ENCODE measurements at places on chromosomes 16 and 17.

GRCh38 chr16:72210555-72210954 lies 38.6 kb upstream of the PMFBP1 start:
- DNase-seq = peak; percentile 64

GRCh38 chr17:46144246-46144645 lies 49.0 kb downstream of the KANSL1 start:
- no peak for DNase-seq

GRCh38 chr16:66575060-66575459 lies 4.2 kb upstream of the CMTM2 start:
- no peak for DNase-seq

DNA sequence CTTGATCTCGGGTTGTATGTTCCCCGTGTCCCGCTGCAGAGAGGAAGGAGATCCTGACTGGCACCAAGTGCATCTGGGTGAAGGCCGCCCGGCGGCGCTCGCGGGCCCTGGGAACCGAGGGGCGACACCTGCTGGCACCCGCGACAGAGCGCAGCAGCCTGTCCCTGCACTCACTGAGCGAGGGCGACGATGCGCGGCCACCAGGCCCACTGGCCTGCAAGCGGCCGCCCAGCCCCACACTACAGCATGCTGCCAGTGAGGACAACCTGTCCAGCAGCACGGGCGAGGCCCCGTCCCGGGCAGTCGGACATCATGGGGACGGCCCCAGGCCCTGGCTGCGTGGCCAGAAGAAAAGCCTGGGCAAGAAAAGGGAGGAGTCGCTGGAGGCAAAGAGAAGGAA lies 7.5 kb downstream of the BTBD17 start:
- peak; percentile 63 for DNase-seq
